Dermis blood vessel endothelial cell (primary cell): ENCODE measurements at places on chromosomes 2 and 18. TPM values are rescaled to one million over a fixed set of nuclear protein-coding genes. Genes with fewer than 3 reads are reported as not detected.

DNA sequence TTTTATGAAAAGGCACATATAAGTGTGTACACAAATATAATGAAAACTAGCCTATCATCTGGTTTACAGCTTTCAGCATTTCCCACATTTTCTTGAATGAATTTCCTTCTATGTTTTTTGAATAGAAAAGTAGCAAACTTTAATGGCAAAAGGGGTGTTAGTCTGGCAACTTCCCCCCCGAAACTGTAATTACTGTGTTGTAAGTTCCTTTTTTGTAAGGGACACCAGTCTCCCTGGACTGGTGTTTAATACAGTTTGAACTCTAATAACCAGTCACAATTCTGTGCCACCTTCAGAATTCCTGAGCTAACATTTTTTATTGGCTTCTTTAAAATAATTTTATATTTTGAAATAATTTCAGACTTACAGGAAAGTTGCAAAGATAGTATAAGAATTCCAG, 94.2 kb downstream of the ACSL3 start:
- no peak for DNase-seq

The AKAIN1 gene
- total RNA-seq = not detected in 2 replicates

DNA sequence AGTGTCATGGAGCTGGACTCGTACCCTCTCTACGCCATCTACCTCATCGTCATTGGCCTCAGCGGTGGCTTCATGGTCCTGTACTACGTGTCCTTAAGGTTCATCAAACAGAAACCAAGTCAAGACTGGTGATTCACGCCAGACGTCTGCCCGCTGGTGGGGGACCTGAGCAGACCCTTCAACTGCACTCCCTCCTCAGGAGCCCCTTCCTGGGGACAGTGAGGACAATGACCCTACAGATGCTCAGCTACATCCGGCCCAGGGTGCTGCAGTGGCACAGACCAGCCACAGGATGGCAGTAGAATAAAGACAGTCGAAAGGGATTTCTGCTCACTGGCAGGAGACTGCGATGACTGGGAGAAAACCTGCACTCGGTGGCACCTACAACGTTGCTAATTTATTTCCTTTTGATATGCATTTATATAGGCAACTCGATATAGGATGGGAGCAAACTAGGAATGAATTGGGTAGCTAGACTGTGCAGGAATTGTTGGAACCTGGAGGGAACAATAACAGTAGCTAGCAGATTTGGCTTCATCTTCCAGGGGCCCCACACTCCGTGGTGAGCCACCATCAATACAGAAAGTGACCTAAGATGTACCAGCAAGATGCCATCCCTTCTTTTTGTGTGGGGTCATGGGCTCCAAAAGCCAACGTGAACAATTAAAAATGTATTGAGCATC, 39.2 kb downstream of the ABCG8 start:
- peak; percentile 72 for DNase-seq

The SEPTIN10 gene
- 149 and 179 TPM in 2 replicates for total RNA-seq

GRCh38 chr2:118942031-118942430, at the start of gene MARCO:
MARCO (plus strand) TSS chr2:118942194; CDS start chr2:118942301, 107 bp downstream.
- DNase-seq = no peak

- no peak for DNase-seq
Measured at GRCh38 chr18:79857082-79857671, 59.4 kb downstream of the KCNG2 start.

DNA sequence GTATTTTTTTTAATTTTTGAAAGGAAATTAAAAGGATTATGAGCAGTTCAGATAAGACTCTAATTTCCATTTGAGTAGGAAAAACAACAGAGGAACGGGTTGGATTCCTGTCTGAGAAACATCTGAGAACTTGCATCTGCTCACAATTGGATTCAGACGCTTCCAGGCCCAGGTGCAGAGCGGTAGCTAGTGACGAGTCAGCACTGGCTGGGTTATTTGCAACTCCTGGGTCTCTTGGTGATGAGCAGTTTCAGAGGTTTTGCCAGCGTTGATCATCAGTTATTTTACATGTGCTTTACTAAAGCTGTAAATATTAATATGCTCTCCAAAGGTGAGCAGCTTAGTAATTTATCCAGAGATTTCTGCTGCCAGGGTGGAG, 39.1 kb upstream of the B3GNT7 start:
- DNase-seq = peak; percentile 30

GRCh38 chr2:74130211-74130995, 17.3 kb downstream of the BOLA3 start:
- DNase-seq = no peak

DNA sequence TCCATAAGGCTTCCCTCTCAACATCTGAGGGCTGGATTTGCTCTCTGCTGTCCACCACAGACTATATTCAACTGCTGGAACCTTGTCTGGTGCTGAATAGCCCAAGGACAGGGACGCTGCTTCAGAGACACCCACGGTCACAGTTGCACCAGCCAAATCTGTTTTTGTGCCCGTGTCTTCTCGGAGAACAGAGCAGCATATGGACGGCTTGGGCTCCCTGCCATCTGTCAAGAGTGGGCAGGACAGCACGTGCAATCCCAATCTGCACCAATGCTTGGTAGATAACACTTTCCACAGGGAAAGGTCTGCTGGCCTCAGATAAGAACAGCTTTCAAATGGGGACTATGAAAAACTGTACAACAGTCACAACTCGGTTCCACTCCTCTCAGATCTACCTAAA, 466.1 kb downstream of the TGIF1 start:
- no peak for DNase-seq

The FOXD4L1 gene
- total RNA-seq = 0.05 and 0.17 TPM in 2 replicates

The ANKRD30B gene
- total RNA-seq = under 0.01 TPM in 1 of 2 replicates, not detected in the other

The TMEFF2 gene
- 0.05 TPM in 1 of 2 replicates, not detected in the other for total RNA-seq

The STAMBP gene
- 23.7 and 25.4 TPM in 2 replicates for total RNA-seq

GRCh38 chr2:7588295-7588694, 671.1 kb downstream of the RNF144A start:
- DNase-seq = no peak

DNA sequence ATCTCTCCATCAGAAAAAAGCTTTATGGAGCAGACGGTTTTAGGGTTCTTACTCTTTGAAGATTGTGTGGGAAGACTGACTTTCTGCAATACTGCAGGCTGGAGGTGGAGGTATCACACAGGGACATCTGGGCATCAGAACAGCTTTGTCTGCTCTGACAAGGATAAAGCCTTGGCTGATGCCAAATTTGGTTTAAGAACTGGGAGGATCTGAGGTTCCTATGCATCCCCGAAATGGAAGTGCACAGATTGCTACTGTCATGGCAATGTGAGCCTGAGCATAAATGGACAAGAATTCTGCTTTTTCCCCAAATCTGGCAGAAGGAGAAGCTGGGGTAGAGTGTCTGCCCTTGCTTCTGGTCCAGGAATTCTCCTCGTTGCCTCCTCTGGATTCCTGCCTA, 424.3 kb downstream of the SLC4A3 start:
- DNase-seq = no peak

The PLEKHA3 gene
- total RNA-seq = 8.3 and 20.4 TPM in 2 replicates

- DNase-seq = no peak
Measured at GRCh38 chr2:215937190-215937589, 76.2 kb downstream of the MREG start.

The WNT10A gene
- under 0.01 and 0.05 TPM in 2 replicates for total RNA-seq

The HOXD13 gene
- total RNA-seq = under 0.01 TPM in 1 of 2 replicates, not detected in the other

- DNase-seq = no peak
Measured at GRCh38 chr2:102522890-102523289, 49.9 kb downstream of the SLC9A4 start.

- no peak for DNase-seq
Measured at GRCh38 chr2:53220969-53221368, 546.6 kb upstream of the CHAC2 start.

GRCh38 chr2:239602290-239603282, 201.8 kb upstream of the HDAC4 start:
- DNase-seq = no peak

The EFHD1 gene
- 0.14 and 0.17 TPM in 2 replicates for total RNA-seq

GRCh38 chr2:173667415-173667814, 297.8 kb downstream of the SP3 start:
- DNase-seq = peak; percentile 2

DNA sequence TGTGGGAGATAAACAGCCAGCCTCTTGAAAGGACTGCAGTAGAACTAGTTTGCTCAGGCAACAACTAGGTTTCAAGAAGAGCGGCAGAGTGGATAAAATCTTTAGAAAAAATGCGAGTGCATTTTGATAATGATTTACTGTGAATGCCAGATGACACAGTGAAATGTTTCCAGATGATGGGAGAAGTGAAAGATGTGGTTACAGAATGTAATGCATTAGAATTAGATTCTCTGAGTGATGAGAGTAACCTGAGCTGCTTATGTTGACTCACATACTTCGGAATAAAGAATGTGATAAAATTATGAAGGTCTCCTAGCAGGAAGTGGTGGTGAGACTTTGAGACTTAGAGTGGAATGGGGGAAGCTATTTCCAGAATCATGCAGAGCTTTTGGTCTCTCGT, 184.3 kb downstream of the GULP1 start:
- no peak for DNase-seq

DNA sequence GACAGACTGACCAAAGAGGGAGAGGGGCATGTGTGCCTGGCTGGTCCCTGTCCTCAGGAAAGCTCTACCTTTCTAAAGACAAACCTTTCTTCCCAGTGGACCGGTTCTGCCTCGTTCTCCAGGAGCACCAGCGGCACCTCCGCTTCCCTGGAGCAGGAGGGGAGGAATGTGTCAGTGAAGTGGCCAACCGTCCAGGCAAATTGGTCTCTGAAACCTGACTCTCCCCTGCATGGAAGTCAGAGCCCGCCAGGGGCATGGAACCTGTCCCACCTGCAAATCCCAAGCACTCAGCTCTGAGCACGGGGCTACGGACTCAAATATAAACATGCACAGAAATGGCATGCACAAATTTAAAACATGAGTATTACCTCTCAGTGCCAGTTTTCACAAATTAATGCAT, 62.9 kb downstream of the COL6A3 start:
- no peak for DNase-seq

The FSIP2 gene
- total RNA-seq = 0.05 and 0.17 TPM in 2 replicates

DNA sequence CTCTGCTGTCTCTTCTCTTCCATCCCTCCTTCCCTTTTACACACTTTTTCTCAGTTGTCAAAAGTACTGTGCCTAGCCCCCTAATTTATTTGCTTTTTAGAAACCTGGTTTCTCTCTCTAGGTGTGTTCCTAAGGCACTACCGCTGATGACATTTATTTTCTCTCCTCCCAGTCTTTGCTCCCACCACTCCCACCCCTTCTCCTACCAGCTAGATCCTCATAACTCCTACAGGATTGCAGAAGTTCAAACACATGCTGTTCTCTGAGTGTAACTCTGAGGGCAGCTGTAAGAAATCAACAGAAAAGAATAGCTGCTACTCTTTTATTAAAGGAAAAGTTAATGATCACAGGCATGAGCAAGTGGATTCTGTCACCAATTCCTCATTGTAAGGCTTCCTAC, 22.3 kb upstream of the LRRTM1 start:
- DNase-seq = no peak

The ASIC4 gene
- total RNA-seq = not detected in 2 replicates

The TP53I3 gene
- 63.2 and 88.3 TPM in 2 replicates for total RNA-seq

- DNase-seq = no peak
Measured at GRCh38 chr18:56246916-56247315, 391.5 kb downstream of the TXNL1 start.

DNA sequence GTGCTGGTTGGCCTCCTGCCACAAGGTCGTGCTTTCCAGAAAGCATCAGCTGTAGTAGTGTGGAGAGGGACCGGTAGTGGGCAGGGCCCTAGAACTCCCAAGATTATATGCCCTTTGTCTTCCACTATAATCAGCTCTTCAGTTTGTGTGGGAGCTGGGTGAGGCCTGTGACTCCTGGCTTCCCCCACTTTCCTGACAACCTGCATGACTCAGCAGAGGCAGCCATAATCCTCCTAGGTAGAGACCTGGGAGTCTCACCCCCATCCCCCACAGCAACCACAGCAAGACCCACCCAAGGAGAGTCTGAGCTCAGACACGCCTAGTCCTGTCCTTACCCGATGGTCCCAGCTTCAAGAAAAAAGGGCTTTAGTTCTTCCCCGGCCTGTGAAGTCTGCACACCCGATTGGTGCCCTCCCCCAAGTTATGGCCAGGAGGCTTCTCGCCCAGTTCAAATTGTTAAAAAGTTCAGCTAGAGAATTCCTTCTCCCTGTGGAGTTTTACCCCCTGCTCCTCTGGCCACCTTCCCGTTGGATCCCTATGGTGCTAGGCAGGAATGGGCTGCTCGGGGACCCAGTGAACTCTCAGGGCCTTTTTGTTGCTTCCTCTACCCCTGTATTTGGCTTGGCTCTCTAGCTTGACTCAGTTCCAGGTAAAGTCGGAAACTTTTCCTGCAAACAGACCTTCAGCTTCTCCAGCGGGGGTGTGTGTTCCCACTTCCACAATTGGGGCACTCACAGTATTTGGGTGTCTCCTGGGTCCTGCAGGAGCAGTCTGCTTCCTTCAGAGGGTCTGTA, 57.8 kb upstream of the FAM237A start:
- no peak for DNase-seq

The WDR33 gene
- 30.8 and 54.9 TPM in 2 replicates for total RNA-seq

DNA sequence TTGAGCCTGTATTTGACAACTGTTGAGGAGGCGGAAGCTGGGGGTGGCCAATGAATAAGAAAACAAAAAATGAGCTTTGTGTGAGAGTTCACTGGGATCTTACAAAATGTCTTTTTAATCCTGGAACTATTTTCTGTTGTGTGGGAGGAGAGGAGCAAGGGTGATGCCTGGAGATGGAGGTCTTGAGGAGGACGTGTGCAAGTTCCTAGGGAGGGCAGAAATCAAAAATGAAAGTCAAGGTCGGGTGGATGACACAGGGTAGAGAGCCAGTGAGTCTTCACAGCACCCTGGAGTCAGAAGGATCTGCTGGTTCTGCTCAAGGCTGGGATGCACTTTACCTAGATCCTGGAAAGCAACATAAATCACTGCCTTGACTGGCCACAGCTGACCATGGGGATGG, 180.3 kb upstream of the PKDCC start:
- DNase-seq = no peak

- DNase-seq = no peak
Measured at GRCh38 chr18:55491616-55492015, 96.4 kb downstream of the TCF4 start.

DNA sequence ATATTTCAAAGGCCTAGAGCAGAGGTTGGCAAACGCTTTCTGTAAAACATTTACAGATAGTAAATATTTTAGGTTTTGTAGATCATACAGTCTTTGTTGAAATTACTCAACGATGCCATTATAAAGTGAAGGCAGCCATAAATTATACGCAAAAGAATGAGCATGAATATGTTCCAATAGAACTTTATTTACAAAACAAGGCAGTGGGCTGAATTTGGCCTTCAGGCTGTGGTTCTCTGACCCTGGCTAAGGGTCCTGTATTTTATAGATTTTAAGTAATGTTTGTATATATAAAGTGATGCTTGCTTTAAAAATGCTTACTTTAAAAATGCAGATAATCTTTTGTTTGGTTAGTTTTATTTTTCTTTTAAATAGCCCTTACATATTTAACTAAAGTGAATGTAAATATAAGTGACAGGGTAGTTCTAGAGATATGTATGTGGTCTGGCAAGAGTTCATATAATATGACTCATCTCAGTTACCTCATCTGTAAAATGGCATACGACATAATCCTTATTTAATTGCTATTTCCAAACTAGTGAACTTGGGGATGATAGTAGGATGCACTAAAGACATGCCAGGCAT, 51.7 kb upstream of the ATP5MC3 start:
- no peak for DNase-seq

GRCh38 chr2:98793275-98793674, 62.3 kb upstream of the MGAT4A start:
- no peak for DNase-seq

GRCh38 chr2:155256803-155257202, 558.3 kb downstream of the KCNJ3 start:
- no peak for DNase-seq

The ONECUT2 gene
- total RNA-seq = under 0.01 TPM in 2 replicates
